ENCODE measurements at places on chromosomes 1 and 21.

- DNase-seq: no peak
Measured at GRCh38 chr1:244327533-244327932, 124.2 kb downstream of the ADSS2 start.

DNA sequence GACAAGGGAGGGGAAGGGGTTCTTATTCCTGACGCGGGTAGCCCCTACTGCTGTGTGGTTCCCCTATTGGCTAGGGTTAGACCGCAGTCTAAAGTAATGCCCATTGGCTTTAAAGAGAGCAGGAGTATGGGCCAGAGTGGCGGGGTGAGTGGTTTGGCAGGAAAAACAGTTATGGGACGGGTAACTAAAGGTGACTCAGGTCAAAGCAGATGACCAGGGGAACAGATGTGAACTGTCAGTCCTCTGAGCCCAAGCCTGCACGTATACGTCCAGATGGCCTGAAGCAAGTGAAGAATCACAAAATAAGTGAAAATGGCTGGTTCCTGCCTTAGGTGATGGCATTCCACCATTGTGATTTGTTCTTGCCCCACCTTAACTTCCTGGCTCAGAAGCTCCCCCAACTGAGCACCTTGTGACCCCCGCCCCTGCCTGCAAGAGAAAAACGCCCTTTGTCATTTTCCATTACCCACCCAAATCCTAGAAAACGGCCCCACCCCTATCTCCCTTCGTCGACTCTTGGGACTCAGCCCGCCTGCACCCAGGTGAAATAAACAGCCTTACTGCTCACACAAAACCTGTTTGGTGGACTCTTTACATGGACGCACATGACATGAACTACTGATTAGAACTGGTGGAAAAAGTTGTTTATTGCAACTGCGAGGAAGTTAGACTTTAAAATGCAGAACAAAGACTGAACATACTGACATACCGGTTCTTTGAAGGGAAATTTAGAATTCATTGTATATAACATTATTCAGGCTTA lies 758 bp upstream of the ATAD3B start:
- DNase-seq: no peak

DNA sequence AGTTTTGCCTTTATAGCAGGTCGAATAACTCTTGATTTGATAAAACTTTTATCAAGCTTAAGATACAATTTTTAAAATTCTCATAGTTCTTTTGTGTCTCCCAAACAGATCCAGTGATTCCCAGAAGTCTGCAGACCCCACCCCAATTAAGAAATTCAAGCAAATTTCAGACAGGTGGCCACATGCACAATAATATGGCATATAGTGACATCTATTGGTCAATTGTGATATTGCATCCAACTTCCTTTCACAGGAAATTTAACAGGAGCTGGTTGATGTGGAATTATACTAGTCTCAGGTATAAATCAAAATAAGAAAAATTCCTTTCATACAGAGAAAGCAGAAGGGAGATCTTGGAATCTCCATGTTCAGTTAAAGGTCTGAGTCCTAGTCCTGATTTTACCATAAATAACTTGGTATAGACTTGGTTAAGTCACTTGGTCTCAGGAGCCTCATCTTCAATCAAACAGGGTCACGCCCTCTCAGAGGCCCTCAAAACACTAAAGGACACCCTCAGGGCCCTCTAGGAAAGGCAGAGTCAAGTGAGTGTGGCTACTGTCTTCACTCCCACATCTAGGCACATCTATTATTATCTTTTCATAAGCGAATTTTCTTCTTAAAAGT lies 24.1 kb downstream of the PIGM start:
- DNase-seq: peak; percentile 46

DNA sequence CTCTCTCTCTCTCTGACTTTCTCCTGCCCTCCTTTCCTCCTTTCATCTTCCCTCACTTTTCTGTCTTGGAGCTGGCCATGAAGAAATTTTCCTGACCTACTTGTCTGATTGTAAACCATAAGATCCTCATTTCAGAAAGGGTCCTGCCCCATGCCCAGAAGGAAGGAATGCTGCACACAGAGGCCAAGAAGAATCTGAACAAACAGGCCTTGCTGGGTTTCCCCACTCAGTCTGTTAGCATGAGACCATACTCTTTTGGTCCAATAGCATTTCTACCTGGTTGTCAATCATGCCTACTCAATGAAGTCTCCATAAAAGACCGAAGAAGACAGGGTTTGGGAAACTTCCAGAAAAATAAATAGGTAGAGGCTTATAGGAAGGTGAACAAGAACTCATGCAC lies 128.7 kb downstream of the MAB21L3 start:
- DNase-seq: no peak

GRCh38 chr1:53366901-53367502 lies 39.1 kb upstream of the LRP8 start:
- no peak for DNase-seq

- DNase-seq: no peak
Measured at GRCh38 chr1:243924588-243925349, 74.7 kb upstream of the AKT3 start.

DNA sequence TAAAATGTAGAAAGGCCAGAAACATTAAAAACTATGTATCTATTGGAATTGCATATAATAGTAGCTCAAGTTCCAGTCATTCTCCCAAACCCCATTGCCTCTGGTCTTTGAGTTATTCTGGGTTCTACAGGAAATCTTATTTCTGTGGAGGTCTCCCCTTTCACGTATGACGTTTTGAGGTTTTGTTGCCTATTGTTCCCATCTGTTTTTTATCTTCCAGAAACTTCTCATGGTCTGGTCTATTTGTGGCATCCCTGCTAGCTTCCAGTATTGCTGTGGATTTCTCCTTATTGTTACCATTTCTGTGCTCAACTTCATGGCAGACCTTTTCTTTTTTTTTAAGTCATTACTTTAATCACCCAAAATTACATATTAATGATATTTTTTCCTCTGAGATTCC lies 43.3 kb downstream of the DTL start:
- no peak for DNase-seq

DNA sequence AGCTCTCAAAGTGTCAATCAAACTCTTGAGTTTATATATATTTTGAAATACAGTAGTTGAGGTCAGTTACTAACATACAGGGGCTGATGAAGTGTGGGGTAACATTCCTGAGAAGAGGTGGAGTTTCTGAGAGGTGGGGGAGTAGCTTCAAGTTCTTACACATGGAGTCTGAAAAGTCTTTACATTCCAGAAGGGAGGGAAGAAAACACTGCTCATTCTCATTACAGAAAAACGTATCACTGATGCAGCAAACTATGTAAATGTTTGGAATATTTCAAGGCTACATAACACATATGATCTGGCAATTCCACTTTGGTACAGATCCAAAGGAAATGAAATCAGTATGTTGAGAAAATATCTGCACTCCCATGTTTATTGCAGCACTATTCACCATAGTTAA lies 1065.8 kb upstream of the B3GALT2 start:
- no peak for DNase-seq

GRCh38 chr1:119883826-119884225 lies 12.5 kb downstream of the ADAM30 start:
- DNase-seq: no peak

DNA sequence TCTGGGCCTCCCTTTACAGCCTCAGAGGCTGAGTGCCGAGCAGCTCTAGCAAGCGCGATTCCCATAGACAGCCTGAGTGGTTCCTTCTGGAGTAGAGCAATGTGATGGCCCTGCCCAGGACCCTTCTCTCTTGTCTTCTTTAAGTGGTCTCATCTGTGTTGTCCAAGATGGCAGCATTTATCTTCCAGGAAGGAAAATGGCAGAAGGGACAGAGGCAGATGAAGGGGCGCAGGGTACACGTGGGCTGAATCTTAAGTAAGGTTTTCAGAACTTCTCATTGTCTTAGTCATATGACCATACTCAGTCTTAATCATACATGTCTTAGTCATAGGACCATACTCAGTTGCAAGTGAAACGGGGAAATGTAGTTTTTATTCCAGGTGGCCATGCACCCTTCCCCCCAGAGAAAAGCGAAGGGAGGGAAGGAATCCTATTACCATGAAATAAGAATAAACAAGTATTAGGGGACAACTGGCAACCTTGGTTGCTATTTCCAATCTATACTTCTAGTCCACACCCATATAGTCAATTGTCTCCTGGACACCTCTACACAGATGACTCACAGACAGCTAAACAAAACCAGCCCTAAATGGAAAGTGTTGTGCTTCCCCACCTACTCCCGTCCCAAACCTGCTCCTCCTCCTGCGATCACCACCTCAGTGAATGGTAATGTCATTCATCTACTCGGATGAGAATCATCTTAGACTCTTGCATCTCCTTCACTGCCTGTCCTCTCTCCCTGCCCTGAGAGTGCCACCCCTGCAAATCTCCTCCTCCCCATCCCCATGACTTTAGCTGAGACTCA lies 13.3 kb downstream of the OVAAL start:
- DNase-seq: peak; percentile 62

GRCh38 chr1:10564063-10564462 lies 89.3 kb downstream of the PEX14 start:
- DNase-seq: no peak

DNA sequence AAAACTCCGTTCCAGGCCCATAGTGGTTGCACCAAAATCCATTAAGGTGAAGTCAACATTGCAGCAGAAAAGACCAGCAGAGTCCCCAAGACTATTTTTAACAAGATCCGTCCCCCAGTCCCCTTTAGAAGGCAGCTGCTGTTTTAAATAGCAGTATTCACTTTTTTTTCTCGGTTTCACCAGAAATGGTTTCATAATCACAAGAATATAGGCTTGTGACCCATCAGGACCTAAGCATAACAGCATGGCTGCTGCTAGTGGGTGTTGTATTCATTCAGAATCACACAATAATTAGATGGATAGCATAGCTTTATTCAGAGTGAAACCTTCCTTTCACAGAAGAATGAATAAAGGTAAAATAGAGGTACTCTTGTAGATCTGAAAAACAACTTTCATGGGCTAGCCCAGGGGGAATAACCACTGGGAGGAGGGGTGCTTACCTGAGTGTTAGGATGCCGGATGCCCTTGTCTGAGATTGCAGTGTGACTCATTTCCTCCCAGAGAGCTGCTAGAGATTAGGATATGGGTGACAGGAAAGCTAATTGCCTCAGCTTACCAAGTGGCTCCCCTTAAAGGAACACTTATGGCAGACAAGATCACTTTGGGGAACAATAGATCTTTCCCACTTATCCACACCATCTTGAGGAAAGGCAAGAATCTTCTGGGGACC lies 35.0 kb downstream of the ACKR1 start:
- DNase-seq: peak; percentile 7

GRCh38 chr1:113663165-113663951 lies 95.9 kb downstream of the PHTF1 start:
- no peak for DNase-seq

- no peak for DNase-seq
Measured at GRCh38 chr1:62368989-62369388, 49.8 kb upstream of the KANK4 start.

- no peak for DNase-seq
Measured at GRCh38 chr1:86515597-86515996, 31.3 kb upstream of the CLCA4 start.

DNA sequence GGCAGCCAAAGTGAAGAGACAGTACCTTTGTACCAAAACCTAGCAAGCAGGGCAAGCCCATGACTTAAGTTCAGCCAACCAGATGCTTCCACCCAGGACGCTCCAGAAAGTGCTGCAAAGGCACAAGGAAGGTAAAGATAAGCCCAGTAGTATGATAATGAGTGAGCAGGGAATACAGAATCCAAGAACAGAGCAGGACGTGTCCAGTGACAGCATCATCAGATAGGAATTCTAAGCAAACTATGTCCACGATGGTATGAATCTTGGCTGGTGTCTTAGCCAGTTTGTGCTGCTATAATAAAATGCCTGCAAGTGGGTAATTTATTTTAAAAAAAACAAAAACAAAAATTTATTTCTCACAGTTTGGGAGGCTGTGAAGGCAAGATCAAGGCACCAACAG lies 13.6 kb downstream of the GJA4 start:
- no peak for DNase-seq

DNA sequence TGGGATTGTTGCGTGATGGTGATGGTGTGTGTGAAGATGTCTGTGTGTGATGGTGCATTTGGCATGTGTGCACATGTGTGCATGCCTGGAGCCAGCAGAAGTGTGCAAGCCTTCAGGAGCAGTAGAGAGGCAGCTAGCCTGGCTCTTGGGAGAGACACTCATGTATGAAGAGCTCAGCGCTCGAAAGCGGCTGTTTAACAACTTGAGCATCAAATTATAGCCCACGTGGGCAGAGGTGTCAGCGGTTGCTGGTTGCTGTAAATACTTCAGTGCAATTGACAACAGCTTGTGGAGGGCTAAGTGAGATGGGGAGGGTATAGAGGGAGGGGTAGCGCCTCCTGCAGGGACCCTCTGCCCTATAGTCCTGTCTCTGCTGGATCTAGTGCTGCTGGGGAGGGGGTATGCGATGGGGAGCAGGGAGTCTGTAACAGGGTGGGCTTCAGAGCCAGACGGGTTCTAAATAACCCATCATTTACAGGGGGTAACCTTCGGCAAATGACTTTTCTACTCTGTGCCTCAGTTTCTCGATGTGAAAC lies 21.5 kb downstream of the FOXD2 start:
- no peak for DNase-seq

- DNase-seq: no peak
Measured at GRCh38 chr1:153790313-153790965, 15.2 kb downstream of the SLC27A3 start.

DNA sequence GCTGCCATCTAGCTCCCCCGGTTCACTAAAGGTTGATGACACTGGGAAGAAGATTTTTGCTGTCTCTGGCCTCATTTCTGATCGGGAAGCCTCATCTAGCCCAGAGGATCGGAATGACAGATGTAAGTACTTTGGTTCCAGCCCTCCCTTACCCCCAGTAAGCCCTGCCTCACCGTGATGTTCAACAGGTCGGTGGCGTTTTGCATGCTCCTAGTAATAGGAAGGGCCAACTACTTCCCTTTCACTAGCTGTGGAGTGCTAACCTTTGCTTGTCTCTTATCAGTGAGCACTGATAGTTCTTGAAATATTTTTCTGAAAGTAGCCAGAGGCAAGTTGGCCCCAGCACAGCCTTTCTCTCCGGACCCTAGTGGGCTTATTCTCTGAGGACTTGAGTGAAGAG lies 7.5 kb downstream of the RNF220 start:
- DNase-seq: no peak

- DNase-seq: no peak
Measured at GRCh38 chr1:109061183-109061582, 14.6 kb downstream of the TAF13 start.

GRCh38 chr1:223419561-223419960 lies 26.3 kb downstream of the CCDC185 start:
- DNase-seq: no peak

GRCh38 chr21:43644609-43645008 lies 14.7 kb downstream of the HSF2BP start:
- no peak for DNase-seq

DNA sequence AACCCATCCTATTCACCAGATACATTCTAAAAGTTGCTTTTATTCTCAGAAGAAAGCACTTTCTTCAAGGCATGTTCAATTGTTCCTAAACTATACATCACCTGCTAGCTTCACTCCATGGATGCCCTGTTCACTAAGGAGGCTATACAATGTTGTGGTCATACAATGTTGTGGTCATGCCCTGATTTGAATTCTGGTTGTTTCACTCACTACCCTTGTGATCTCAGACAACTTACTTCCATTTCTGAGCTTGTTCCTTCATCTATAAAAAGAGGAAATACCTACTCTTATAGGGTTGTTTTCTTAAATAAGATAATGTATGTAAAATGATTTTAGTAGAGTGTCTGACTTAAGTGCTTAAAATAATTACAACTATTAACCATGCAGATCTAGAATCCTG lies 19.7 kb downstream of the EDEM3 start:
- no peak for DNase-seq

GRCh38 chr1:31232689-31233088 lies 7.0 kb downstream of the NKAIN1 start:
- DNase-seq: no peak

- no peak for DNase-seq
Measured at GRCh38 chr1:167937709-167938010, 788 bp upstream of the MPC2 start.

GRCh38 chr1:219514728-219515127 lies 98.2 kb downstream of the ZC3H11B start:
- DNase-seq: no peak

All from activated CD4-positive, alpha-beta T cell treated with anti-CD3 and anti-CD28 coated beads, Interleukin-2, Interleukin-4, amounts not matched to agents 100 ng/mL and 50 ng/mL, durations not matched to agents 16 hours and 8 hours (primary cell).